ENCODE measurements at places on chromosomes 2 and 18. TPM values are rescaled to one million over a fixed set of nuclear protein-coding genes. Genes with fewer than 3 reads are reported as not detected.

GRCh38 chr2:186302263-186302662 is 183.8 kb upstream of the ZC3H15 start:
- ATAC-seq = no peak

DNA sequence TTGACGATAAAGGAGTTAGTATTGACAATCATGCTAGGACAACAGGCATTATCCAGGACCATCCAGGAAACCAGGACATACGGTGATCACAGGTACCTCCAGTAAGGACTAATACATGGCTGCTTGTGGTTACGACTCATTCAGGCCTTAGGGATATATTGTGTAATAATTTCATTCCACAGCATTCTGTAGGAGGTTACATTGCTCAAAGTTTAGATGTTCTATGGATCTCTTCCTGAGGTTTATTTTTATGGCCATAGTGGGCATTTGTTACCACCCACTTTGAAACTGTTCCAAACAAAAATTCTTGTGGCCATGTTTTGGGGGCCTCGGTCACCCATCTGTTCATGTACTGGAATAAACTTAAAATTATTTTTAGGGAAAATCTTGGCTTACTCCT is 431.6 kb downstream of the METTL4 start:
- ATAC-seq = no peak

GRCh38 chr2:203743441-203743981 is 37.1 kb downstream of the CD28 start:
- no peak for ATAC-seq

GRCh38 chr2:210475706-210476105 is 853 bp downstream of the LANCL1 start:
- ATAC-seq = no peak

GRCh38 chr2:63875131-63875527 is 33.4 kb downstream of the UGP2 start:
- ATAC-seq = no peak

DNA sequence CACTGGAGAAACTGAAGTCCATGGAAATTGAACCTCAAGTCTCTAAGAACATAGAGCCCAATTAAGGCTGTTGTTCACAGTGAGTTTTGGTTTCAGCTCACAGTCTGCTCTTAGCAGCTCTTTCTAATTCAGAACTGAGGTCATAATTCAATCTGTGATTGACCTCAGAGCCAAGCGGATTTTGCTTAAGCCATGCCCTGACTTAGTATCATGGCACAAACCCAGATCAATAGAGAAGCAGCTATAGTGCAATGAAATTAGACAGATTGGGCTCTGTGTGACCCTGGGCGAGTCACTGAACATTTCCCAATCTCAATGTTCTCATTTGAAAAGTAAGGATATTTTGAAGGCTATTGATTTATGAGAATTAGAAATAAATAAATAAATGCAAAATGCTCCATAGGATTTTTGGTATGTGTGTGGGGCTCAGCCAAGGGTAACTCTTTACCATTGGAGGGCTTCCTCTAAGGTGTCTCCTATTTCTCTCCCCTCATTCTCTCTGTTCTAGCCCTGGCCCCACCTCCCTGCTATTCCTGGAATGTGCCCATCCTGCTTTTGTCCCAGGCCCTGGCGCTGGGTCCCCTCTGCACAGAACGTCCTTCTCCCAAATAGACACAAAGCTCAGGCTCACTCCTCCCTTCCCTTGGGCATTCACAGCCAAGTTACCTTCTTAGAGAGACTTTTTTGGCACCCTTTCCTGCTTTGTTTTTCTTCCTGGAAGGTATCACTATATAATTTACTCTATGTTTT is 239.6 kb downstream of the LPIN1 start:
- ATAC-seq = no peak

- ATAC-seq = no peak
These were observed 28.8 kb downstream of the LIPG start for GRCh38 chr18:49590608-49591007.

GRCh38 chr2:201432621-201433393 is 18.5 kb downstream of the TRAK2 start:
- ATAC-seq = peak; percentile 69

DNA sequence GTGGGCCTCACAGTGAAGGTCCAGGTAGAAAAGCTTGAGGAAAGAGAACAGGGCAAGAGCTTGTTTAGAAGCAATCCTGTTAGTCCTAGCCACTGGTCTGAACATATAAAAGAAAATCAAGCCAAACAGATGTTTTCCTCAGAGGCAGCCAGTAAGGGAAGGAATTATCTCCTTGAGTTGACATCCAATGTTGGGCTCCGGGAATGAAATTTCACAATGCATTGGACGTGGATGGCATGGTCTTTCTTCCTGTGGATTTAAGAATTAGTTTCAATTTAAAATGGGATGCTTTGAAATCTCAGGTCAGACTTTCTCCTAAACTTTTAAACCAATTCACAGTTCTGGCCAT is 92.1 kb downstream of the ACKR3 start:
- no peak for ATAC-seq

FEV gene
- total RNA-seq = 0.87 TPM

IL18RAP gene
- 3.6 TPM for total RNA-seq

RNF25 gene
- total RNA-seq = 20.9 TPM

ABCG8 gene
- 0.58 TPM for total RNA-seq

RAD51AP2 gene
- total RNA-seq = 0.81 TPM

Data from motor neuron (in vitro differentiated cells).